ENCODE measurements at places on chromosomes 11 and 22. TPM values are rescaled to one million over a fixed set of nuclear protein-coding genes. Genes with fewer than 3 reads are reported as not detected.

CD3E gene
- not detected for total RNA-seq

OR5B17 gene
- total RNA-seq = not detected

TFIP11 gene
- total RNA-seq = 28.3 TPM

SORL1 gene
- total RNA-seq = 1.3 TPM

NPAS4 gene
- total RNA-seq = not detected

Data from RPMI7951 (cell line).